ENCODE measurements at places on chromosomes 6 and 20.

GRCh38 chr6:3726421-3726820, 25.1 kb downstream of the PXDC1 start:
- no peak for DNase-seq

DNA sequence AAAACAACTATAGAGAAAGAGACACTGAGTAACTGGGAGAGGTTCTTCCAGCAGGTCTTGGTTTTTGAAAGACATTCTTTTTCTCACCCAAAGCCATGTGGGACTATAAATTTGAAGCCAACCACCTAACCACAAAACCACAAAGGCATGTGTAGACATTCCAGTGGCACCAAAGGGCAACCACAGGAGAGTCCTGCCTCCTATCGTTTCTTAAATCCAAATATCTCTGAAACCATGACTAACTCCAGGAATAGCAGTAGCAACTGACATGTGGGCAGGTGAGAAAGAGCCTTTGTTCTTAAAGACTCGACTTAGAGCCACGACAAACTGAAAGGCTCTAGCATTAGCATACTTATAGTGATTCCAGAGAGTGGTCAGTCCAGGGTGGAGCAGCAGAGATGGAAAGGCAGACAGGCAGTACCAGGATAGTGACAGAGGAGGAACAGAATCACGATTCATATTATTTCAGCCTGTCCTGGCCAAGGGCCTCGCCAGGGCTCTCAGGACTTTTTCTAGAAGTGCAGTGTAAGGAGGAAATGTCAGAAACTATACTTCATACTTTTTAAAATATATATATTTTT, 9.4 kb upstream of the COL9A1 start:
- DNase-seq, result peak; percentile 83

DNA sequence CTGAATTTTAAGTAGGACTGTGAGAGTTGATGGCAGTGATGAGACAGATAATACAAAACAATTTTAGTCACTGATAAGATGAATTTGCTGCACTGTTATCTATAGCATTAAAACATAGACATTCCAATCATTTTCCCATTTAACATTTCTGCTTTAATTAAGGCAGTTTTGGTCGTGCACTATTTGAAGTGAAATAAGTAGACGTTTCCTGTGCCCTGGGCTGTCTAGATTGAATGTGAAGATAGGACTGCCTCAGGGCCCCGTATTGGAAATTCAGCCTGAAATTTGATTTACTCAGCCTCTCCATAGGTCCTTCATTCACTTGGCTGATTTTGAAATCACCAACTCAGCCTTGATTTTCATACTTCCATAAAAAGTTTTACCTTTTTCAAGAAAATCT, 48.3 kb downstream of the ARID1B start:
- no peak for DNase-seq

- DNase-seq, result no peak
These were observed 21.3 kb upstream of the MICB start for GRCh38 chr6:31476515-31477139.

- no peak for DNase-seq
These were observed 976.7 kb upstream of the MANEA start for GRCh38 chr6:94600636-94601035.

- DNase-seq, result no peak
These were observed 339.6 kb downstream of the TPBG start for GRCh38 chr6:82703230-82703629.
